ENCODE measurements at places on chromosomes 1 and 21.

DNA sequence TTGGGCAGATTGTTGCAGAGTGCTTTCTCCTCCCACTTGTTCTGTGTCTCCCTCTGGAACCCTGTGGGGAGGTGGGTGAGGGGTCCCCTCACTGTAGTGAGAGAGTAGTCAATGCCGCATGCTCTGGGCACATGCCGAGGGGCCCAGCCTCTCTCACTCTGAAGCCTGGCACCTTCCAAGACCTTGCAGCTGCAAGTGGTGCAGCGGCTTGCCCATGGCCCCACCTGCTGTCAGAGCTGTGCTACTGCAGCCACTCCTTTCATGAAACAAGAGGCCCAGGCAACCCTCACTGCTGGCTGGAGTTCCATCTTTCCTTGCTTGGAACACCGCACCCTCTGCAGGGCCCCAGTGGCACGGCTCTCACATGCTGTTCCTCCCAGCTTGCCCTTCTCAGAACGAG is 58.4 kb upstream of the COL6A1 start:
- DNase-seq: peak; percentile 36

- peak; percentile 87 for DNase-seq
Observed at GRCh38 chr1:186375152-186375928, at the start of the genes ODR4 and TPR. Gene ODR4, plus strand, starts transcription at chr1:186375838. Its CDS starts 3,948 bp downstream, at chr1:186379786. Gene TPR, minus strand, starts transcription at chr1:186375253. Its CDS starts 225 bp downstream, at chr1:186375028.

DNA sequence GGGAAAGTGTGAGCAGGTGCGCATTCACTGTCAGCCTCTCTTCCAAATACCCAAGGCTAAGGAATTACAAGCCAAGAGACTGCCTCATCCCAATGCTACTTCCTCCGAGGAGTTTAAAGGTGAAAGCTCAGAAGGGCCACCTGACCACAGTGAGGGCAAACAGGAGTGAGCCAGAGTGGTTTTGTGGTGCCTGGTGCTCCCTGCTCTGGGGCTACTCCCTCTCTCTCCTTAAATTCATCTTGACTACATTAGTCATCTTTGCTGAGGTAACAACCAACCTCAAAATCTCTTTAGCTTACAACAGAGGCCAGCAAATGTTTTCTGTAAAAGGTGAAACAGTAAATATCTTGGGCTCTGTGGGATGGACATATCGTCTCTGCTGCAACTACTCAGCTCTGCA is 14.2 kb upstream of the ZBTB8A start:
- no peak for DNase-seq

DNA sequence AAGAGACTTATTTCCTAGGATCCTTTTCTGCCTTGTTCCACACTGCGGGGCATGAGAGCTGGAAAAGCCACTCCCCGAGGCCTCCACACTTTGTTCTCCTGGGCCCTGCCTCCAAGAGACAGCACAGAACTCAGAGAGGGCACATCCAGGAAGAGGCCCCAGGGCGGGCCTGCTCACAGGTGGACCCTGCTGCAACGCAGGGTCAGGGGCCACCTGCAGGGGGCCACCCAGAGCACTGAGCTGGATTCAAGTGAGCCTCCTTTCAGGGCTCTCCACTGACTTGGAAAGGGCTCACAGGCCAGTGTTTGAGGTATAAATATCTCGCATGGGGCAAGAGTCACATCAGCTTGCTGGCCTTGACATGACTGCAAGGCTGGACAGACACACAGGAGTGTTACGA is 4.8 kb downstream of the RGS16 start:
- no peak for DNase-seq

- DNase-seq: no peak
Observed at GRCh38 chr1:157996433-157996832, 3.0 kb downstream of the KIRREL1 start.

GRCh38 chr1:93354749-93355148 is 9.0 kb downstream of the DR1 start:
- DNase-seq: no peak

DNA sequence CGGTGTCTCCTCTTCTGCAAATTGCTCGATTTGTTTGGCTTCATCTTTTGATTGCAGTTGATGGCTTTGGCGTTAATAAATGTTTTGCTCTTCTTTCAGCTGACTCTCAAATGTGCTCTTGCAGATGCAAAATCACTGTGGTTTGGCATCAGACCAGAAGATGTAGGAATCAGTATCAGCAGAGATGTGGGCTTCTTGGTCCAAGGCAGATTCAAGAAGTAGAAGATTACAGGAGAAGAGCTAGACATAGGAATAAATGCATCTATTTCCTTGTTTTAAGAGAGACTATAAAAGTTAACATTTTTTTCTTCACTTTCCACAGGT is 59.8 kb upstream of the BACH1 start:
- no peak for DNase-seq

GRCh38 chr1:157985473-157985872 is 8.0 kb upstream of the KIRREL1 start:
- DNase-seq: no peak

- peak; percentile 83 for DNase-seq
Observed at GRCh38 chr1:115062542-115063004, 26.7 kb downstream of the TSPAN2 start.
